ENCODE measurements at places on chromosomes 16 and 17.

- DNase-seq = no peak
These were observed 15.6 kb downstream of the RFWD3 start for GRCh38 chr16:74650966-74651567.

DNA sequence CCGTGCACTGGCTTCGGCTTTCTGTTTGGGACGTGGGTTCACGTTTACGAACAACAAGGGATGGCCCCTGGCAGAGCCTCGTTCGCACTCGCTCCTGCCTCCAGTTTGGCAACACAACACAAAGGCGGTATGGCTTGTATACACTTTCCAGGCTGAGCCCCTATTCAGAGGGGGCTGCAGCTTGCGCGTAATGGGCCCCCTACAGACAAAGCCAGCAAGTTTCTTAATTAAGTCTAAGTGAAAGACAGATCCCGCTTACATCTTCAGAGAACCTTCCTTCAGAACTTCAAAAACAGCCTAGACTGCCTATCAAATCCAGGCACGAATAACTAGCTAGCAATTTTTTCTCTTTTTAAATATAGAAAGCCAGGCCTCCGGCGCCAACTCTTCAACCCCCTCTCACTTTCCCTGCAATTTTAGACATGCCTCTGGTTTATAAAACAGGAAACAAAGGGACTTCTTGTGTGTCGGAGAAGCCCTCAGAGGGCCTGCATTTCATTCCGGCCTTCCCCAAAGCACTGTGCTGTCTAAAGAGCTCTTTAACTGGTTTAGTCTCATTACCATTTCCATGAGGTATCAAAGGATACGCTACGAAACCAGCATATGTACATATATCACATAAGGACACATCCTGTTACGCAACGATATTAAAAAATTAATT is 244.9 kb downstream of the STX8 start:
- no peak for DNase-seq

GRCh38 chr17:75933808-75934207 is 7.0 kb downstream of the FBF1 start:
- no peak for DNase-seq

GRCh38 chr17:80996422-80997305 is 5.0 kb downstream of the CHMP6 start:
- DNase-seq = no peak

- no peak for DNase-seq
These were observed 267.7 kb downstream of the ABCC12 start for GRCh38 chr16:47888142-47888541.

GRCh38 chr16:58047557-58048348 is 22.2 kb downstream of the MMP15 start:
- DNase-seq = no peak

DNA sequence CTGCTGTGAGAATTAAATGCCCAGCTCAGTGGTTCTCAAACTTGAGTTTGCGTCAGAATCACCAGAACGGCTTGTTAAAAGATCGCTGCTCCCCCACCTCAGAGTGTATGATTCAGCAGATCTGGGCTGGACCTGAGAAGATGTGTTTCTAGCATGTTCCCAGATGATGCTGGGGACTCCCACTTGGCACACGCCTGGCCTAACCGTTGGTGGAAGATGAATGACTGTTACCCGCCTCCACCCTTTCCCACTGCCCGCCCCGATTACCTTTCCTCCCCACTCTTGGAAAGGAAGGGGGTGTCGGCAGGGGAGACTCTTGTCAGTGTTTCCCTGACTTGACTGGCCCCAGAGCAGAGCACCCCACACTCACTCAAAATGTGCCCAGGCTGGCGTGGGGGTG is 29.3 kb upstream of the ABCC3 start:
- no peak for DNase-seq

GRCh38 chr17:69430488-69430887 is 16.0 kb downstream of the MAP2K6 start:
- DNase-seq = no peak

DNA sequence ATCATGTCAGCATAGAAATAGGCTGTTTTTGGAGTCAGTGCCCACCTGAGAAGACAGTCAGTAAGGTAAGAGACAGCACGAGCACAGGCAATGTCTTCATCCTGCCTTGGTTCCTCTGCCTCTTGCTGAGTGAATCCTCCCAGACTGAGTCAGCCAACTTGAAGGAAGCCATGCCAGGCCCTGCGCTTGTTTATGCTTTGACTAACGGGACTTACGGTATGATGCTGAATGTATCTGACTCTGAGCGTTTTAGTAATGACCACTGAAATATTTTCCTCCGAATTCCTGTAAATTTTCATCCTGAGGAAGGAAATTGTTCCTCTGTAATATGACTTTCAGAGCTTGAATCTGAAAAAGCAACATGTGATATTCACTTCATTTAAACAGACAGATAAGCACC is 18.0 kb downstream of the C17orf67 start:
- DNase-seq = no peak

GRCh38 chr16:50553182-50553710 is 5.0 kb downstream of the NKD1 start:
- no peak for DNase-seq

DNA sequence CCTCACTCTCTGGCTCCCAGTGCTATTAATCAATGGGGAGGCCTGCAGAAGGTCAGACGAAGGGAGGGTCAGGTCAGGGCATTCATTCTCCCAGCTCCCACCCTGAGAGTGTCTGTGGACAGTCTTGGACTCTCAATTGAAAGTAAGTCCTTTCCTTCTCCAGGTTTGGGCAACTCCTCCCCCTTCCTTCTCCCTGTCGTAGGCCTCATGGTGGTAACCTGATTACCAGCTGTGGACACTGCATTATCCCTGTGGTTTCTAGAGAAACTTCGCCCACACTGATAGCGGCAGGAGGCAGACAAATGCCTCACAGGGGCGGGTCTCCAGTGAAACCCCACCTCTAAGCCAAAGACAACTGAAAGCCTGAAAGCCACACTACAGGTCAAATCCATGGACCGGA is 57.7 kb upstream of the SLC25A19 start:
- no peak for DNase-seq

Data from breast epithelium (tissue), 4 donors.